ENCODE measurements at places on chromosomes 4 and X.

DNA sequence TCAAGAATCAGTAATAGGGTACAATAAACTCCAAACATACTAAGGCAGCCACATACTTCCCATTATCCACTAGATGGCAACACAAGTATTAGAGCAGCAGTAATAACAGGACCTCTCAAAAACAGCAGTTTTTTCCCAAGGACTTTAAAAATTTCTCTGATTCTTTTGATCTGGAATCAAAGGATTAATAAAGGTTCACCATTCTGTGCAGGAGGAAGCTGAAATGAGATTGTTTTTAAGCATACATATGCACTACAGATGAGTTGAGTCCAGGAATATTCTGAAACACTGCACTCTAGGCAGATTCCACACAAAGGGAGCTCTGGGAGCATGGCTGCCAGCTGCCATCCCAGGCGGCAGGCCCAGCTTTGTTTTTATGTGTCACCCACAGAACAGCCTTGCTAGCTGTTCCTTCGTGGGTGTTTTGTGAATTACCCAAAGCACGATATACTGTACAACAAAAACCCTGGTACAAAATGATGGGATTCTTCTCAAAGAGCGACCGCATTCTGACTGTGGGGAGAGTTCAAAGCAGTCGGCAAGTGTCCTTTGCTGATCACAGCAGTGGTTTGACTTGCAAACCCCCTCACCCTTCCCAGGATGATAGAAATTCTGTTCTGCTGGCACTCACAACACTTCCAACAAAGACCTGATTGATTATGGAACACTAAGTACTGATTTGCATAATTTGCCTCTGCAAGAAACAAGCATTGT, 61.0 kb downstream of the STX18 start:
- no peak for DNase-seq

- no peak for DNase-seq
Measured at GRCh38 chrX:94492541-94492940, 818.5 kb downstream of the FAM133A start.

- no peak for DNase-seq
Measured at GRCh38 chrX:136767104-136767941, 13.4 kb downstream of the ARHGEF6 start.

DNA sequence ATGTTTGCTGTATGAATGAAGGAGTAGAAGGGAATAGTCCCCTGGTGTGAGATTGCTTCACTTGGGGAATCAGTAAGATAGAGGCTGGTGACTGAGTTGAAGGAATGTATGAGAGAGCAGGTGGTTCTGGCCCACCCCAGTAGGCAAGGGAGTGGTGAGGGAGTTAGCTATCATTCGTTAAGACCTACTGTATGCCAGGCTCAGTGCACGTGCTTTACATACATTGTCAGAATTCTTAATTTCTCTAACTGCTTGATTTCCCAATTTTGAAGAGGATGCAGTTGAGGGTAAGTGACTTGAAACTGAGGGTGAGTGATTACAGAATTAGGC, 700 bp downstream of the VMA21 start:
- no peak for DNase-seq

GRCh38 chr4:76322236-76322635, 15.7 kb downstream of the STBD1 start:
- no peak for DNase-seq

- no peak for DNase-seq
Measured at GRCh38 chr4:119014658-119015057, 121.0 kb upstream of the MYOZ2 start.

- no peak for DNase-seq
Measured at GRCh38 chr4:15586066-15586465, 69.1 kb downstream of the FBXL5 start.

- DNase-seq, result no peak
Measured at GRCh38 chrX:150730719-150731118, 37.5 kb downstream of the MTMR1 start.

DNA sequence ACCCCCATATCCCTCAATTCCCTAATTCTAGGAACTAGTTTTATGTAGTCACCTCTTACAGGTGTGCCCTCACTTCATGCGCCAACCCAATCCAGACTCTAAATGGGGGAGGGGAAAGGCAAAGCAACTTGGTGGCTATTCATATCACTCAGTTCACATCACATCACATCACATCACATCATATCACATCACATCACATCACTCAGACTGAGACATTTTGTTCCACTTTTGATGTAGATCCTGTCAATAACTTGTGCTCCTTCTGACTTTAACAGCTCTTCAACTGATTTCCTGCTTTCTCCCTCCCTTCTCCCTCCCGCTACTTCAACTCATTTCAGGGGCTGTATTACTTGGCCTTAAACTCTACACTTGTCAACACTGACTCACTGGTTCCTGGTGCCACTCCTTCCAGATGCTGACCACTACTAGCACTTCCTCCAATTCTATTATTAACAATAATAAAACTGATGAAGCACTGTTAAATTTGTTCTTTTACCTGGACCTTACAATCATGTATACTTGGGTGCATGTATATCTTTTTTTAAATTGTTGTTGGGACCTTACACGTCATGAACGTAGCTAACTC, 29.1 kb upstream of the PLS3 start:
- no peak for DNase-seq

DNA sequence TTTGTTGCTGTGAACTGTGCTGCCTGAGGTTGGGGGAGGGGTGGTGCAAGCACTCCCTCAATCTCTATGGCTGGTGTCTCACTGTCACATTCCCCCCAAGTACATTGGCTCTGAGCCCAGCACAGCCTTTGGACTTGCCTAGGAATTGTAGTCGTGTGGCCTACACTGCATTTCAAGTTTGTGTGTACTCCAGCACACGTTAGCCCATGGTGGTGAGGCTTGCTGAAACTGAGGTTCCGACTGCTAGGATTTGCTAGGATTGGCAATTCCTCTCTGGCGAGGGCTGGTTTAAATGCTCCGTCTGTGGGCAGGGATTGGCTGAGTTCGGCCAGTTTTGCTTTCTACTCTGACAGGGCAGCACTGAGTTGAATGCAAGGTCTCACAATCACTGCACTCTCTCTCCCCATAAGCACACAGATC, 121.7 kb upstream of the CXXC4 start:
- no peak for DNase-seq

DNA sequence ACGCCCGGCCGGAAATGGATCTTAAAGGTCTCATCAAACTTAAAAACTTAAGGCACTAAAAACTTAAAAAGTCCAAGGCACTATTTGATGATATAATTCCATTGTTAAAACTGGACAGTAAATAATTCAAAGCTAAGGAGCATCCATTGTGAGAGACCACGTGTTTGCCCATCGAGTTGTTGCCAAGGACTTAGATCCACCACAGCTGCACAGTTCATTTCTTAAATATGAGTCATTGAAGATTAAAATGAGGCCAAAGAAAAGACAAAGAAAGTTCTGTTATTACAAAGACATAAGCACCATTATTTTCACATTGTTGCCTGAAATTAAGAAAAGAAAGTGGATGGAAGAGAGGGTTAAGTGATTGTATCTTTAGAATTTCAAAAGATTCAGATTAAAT, 411.5 kb upstream of the FTHL17 start:
- DNase-seq, result no peak

DNA sequence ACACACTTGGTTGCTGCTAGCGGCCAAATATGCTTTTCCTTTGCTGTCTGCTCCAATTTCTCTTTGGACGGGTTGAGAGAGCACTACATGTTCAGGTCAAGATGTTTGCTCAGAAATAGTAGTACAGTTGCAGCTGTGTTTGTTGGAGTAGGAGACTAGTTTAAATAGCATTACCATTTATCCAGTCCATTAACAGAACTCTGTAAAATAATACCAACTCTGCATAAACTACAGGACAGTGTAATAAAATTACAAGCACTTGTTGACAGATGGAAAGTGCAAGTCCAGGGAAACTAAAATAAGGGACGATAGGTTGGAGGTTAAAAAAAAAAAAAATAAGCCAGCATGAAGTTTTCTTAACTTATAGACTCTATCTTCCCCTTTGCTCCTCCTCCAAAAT, 20.2 kb downstream of the SLIT2 start:
- no peak for DNase-seq

- no peak for DNase-seq
Measured at GRCh38 chr4:108159845-108160244, 8.9 kb downstream of the LEF1 start.

DNA sequence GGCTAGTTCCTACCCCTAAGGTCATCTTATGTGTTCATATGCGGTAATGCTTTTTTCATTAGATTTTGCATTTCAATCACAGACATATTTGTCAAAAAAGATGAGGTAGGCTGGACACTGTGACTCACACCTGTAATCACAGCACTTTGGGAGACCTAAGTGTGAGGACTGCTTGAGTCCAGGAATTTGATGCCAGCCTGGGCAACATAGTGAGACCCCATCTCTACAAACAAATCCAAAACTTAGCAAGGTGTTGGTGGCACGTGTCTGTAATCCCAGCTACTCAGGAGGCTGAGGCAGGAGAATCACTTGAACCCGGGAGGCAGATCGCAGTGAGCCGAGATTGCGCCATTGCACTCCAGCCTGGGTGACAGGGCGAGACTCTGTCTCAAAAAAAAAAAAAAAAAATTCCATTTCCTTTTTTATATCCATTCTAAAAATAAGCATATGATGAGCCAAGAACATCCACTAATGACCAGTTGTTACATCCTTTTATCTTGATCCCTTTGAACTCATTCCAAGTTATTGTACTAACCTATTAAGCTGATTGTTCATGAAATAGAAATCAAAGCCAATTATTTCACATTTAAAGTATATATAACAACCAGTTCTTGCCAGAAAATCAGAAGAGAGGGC, 23.4 kb downstream of the PGAM4 start:
- DNase-seq, result no peak

- no peak for DNase-seq
Measured at GRCh38 chr4:79599691-79600090, 191.7 kb upstream of the GK2 start.

DNA sequence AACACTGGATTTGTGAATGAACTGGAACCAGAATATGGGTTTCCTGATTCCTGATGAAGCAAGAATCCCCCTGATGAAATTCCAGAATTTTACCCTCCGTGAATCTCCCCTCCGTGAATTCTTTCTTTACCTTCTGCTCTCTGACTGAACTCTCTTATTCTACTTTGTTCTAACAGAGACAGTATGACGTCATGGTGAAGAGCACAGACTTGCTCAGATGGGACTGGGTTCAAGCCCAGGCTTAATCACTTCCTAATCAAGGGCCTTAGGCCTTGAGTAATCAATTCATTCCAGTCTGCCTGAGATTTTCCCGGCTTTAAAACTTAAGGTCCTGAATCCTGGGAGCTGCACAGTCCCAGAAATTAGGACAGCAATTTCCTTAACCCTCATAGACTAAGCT, 64.5 kb downstream of the IQCM start:
- DNase-seq, result no peak

- no peak for DNase-seq
Measured at GRCh38 chr4:172996571-172997216, 171.9 kb upstream of the GALNT7 start.

GRCh38 chrX:42109428-42109827, 186.1 kb upstream of the CASK start:
- no peak for DNase-seq

DNA sequence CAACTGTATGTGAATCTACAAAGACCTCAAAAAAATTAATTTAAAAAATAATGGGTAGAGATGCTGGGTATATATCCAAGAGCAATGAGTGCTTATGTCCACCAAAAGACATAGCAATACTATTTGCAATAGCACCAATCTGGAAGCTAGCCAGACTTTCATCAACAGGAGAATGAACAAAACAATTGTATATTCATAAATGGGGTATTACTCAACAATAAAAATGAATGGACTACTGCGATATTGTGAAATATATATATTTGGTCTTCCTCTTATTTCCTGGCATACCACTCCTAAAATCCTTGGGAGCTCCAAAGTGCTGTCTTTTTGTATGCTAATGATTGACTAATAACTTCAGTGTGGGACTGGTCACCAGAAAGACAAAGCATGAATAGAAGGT, 77.5 kb downstream of the MSN start:
- DNase-seq, result no peak

DNA sequence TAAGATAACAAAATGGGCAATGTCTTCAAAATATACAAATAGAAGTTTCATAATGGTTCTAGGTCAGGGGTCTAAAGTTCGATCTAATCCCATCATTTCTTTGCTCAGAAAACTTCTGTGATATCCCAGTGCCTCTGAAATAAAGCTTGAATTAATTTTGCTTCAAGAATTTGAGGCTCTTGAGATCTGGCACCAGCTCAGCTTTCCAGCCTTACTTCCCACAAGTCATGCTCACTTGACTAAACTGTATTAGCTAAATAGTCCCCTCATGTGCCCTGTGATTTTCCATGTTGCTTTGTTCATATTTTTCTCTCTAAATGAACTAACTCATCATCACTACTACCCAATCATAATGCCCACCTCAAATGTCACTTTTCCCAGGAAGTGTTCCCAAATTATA, 50.8 kb upstream of the MBNL3 start:
- no peak for DNase-seq

- no peak for DNase-seq
Measured at GRCh38 chr4:42489095-42489494, 91.8 kb downstream of the SHISA3 start.

GRCh38 chr4:169870507-169870906, 112.8 kb upstream of the HPF1 start:
- no peak for DNase-seq

DNA sequence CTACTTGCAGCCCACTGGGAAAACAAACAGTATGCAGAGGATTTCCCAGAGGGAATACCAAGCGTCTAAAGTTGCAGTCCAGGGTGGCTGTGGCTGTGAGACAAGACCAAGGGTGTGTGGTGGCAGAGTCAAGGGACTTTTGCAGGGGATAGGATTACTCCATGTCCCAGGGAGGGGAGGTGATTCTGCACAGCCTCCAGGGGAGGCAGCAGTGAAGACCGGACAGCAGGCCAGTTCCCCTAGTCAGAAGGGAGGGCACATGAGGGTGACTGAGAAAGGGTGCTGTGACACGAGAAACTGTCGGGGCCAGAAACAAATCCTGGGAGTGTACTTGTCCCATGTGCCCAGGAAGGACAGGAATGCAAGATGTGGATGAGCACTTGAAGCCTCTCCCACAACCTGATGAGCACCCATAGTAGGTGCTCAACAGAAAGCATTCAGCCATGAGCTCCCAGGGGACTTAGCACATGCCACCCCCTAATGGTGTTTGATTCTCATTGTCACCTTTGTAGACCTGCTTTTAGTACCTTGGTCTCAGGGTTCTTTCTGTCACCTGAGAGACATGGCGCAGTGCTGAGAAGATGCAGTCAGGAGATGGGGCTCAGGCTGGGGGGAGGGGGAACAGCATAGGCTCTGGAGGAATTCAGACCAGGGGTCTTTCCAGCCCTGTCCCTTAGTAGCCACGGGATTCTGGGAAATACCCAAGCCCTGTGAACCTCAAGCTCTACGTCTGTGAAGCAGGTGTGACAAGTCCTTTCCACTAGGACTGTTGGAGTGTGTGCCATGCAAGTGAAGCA, 18.1 kb upstream of the HSFX3 start:
- DNase-seq, result no peak

DNA sequence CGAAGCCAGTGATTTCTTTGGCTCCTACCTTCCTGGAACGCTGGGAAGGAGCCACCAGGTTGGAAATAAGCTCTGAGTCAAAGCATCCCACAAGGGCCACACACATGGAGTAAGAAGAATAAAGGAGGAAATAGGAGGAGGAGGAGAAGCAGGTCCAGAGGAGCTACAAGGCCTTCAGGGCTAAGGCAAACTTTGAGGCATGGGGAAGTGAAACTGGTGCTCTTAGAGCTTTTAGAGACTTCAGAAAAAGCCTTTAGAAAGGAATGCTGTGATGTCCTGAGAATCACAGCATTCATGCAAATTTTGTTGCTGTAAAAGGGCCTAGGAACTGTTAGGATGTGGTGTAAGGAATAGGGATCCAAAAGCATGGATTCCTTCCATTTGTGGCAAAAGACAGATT, 135.9 kb upstream of the ARHGEF9 start:
- DNase-seq, result no peak
